H54 (cell line): ENCODE measurements at places on chromosomes 1 and 21.

DNA sequence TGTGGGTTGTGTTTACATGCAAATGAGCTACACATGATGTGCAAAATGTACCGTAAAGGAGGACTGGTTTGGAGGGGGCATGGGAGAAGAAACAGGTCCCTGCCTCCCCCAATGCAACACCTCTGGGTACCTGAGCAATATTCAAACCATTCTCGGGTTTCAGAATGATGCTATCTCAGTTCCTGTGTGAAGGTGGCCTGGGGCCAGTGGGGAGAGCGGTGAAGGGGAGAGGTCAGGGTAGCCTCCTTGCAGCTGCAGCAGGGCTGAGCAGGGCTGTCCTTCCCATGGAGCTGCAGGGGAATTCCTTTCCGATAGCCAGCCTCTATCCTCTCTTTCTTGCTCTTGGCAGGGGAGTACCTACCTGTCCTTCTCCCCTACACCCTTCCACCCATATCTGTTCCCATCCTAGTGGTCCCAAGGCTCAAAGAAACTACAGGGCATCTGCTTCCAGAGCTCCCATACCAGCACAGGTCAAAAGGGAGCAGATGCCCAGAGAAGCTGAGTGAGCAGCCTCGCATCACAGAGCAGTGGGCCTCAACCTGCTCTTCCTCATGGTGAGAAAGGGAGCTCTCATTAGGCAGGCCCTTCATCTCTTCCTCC is 11.9 kb downstream of the MEF2D start:
- DNase-seq, result no peak

DNA sequence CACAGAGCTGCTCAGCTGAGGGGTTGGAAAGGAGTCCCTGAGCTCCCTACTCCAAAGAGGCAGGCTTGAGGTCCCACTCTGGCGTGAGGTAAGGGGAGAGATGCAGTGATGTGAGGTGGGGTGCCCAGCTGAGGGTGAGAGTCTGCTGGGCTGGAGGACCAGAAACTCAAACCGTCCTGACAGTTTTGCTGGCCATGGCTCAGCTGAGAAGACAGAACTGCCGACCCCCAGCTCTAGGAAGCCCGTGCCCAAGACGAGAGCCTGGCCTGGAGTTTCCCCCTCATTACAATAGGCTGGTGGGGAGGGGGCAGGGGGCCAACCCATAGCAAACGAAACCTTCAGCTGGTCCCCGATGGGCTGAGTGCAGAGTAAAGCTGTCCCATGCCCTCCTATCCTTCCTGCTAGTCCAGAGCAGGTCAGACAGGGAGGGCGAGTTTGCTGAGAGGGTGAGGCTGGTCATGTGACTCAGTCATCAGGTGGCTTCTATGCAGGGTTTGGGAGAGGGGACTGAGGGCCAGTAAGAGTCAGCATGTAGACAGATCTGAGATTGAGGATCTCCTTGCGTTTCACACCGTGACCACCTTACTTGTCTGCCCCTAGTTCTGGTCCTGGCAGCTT is 129.3 kb downstream of the PRDM2 start:
- no peak for DNase-seq

DNA sequence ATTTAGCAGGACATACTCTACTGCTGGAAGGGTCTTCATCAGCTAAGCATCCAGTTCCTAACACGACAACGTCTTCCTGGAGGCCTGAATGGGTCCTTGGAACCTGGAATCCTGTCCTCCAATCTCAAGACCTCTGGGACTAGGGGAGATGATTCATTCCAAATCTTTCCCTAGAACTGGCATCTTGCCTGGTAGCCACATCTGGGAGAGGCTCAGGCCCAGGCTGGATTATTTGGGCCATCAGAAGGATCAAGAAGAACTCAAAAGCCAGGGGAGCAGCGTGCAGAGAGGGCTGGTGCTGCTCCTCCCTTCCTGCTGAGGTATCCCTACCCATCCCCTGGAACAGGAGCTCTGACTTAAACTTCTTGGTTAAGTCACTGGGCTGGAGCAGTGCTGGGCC is 2.8 kb upstream of the PHLDA3 start:
- peak; percentile 69 for DNase-seq

- no peak for DNase-seq
Observed at GRCh38 chr1:247350587-247350986, 18.9 kb upstream of the ZNF496 start.

GRCh38 chr1:206421616-206422340 is 48.5 kb upstream of the IKBKE start:
- DNase-seq, result no peak

DNA sequence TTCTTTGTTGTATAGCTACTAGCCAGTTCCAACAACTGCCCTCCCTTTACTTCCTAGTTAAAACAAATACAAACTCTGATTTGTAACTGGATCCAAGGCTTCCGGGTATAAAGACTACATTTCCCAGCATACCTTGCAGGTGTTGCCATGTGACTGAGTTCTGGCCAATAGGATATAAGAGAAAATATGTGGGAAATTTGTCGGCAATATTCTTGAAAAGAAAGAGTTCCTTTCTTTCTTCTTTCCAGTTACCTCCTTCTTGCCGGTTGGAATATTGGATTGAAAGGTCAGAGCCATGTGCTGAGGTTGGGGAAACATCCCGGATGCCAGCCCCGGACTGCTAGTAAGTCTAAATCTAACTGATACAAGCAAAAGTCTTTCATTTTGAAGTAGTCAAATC is 23.0 kb upstream of the ZBTB40 start:
- no peak for DNase-seq

GRCh38 chr1:98420376-98421084 is 241.0 kb upstream of the SNX7 start:
- DNase-seq, result no peak

GRCh38 chr1:154860156-154860870 is 9.8 kb downstream of the KCNN3 start:
- DNase-seq, result no peak

- no peak for DNase-seq
Observed at GRCh38 chr1:7732331-7732730, 38.8 kb upstream of the VAMP3 start.

DNA sequence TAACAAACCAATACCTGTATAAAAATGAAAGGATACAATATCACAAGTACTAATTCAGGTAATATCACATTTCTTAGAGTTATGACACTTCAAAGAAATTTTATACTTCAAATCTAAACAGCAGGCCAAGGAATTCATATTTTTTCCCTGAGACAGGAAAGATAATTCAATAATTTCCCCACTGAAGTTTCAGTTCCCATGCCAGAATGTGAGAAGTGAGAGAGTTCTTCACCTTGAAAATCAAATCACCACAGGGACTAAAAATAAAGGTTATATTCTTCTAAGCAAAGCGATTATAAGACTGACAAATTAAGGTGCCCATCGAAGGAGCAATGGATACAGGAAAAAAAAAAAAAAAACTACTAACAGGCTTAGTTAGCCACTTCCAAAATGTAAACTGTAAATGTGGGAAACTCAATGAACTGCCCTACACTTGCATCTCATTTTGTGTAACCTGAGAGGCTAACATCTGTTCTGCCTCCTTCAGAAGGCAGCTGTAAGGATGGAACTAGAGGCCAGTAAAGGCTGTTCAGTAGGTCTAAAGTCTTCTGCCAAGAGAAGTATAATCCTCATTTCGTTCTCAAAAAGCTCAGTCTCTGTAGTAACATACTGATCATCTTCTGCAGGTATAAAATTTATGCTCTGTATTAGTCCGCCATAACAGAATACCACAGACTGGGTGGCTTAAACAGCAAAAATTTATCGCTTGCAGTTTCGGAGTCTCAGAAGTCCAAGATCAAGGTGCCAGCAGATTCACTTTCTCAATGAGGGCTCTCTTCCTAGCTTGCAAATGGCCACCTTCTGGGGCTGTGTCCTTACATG is 127.8 kb downstream of the RERE start:
- DNase-seq, result no peak

GRCh38 chr1:172795741-172796140 is 136.8 kb downstream of the FASLG start:
- no peak for DNase-seq

- DNase-seq, result no peak
Observed at GRCh38 chr1:115453666-115454065, 115.6 kb upstream of the NGF start.

GRCh38 chr1:231279081-231279480 is 38.1 kb downstream of the GNPAT start:
- DNase-seq, result peak; percentile 31

DNA sequence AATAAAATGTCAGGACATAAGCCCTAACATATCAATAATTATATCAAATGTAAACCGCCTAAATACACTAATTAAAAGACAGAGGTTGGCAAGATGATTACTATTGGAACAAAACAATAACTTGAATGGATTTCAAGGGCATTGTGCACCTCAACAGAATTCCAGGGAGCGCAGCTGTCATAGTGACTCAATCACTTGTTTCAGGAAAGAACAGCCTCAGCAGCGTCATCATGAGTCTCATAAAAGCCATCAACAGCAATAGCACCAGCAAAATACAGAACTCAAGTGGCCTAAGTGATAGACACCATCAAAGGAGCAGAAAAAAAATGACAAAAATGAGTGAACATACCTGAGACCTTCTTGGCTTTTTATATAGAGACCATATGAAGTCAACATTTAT is 632.7 kb upstream of the NR5A2 start:
- DNase-seq, result no peak

- DNase-seq, result no peak
Observed at GRCh38 chr1:29826646-29827045, 590.3 kb downstream of the PTPRU start.

DNA sequence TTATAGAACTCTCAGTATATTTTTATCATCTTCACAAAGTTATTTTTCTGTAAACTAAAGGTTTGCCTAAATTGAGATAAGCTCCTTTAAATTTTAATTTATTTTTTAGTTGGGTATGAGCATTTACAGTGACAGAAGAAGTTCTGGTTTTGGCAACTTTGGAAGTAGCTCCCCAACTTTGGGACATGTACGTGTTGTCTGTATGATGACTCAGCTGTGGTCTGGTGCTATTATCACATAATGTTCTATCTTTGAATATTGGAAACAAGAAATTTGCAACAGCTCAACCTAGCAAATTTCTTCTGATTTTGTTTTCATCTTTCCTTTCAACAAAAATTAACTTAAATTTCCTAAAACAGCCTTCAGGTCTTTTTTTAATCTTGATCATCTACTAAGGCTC is 46.6 kb upstream of the C1orf105 start:
- no peak for DNase-seq

- DNase-seq, result no peak
Observed at GRCh38 chr1:108646648-108647269, 14.1 kb downstream of the HENMT1 start.

DNA sequence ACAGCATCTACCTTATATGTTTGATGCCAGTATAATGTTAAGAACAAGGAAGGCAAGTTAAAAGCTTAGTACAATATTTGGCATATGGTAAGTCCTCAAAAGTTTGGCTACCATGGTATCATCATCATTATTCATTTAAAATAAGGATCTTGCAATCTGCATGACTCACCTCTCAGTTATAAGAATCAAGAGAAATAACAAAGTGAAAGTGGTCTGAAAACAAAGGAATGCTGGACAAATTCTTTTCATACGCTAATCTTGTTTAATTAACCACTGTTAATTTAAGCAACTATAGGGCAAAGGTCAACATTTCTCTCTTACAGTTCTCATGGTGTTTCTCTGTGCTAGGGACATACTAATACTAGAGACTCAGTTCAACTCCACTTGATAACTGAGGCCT is 13.0 kb upstream of the CLDN19 start:
- no peak for DNase-seq

DNA sequence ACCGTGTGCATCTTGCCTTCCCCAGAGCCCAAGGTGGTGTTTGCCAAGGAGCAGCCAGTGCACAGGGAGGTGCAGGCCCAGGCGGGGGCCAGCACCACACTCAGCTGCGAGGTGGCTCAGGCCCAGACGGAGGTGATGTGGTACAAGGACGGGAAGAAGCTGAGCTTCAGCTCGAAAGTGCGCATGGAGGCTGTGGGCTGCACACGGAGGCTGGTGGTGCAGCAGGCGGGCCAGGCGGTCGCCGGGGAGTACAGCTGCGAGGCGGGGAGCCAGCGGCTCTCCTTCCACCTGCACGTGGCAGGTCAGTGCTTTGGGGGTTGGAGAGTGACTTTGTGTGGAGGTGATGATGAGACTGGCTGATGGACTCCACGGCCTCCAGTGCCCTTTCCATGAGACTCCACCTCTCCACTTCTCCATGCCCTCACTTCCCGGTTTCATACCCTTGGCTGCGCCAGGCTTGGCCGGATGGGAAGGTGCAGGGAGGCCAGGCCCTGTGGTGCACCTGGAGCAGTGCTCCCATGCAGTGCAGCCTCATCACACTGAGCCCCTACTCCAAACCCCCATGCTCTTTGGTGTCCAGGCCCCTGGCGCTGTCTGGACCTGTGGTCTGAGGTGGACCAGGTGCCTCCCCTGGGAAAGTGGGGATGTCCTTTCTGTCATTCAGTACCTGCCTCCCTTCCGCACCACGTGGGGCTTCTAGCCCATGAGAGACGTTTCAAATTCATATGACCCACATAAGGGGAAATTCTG is 49.0 kb downstream of the OBSCN start:
- DNase-seq, result no peak

DNA sequence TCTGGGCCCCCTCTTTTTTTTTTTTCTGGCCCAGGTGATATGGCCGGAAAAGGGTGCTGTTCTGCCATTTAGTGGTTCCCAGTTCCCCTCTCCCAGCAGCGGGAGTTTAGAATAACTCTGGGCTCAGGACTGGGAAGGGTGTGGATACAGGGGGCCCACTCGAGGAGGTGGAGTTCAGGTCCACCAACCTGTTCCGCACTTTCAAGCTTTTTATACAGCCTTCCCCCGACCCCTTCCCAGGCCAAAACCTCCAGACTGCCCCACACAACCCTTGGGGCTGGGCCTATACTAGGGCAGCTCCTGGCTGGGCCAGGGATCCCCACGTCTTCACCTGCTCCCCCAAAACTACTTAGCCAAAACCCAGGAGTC is 402 bp downstream of the PLEKHG5 start:
- no peak for DNase-seq

DNA sequence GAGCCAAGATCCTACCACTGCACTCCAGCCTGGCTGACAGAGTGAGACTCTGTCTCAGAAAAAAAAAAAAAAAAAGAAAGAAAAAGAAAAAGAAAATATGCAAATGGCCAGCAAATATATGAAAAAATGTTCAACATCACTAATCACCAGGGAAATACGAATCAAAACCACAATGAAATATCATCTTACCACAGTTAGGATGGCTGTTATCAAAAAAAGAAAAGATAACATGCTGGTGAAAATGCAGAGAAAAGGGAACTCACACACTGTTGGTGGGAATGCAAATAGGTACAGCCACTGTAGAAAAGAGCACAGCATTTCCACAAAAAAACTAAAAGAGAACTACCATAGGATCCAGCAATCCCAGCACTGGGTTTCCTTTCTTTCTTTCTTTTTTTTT is 477.5 kb downstream of the SMYD3 start:
- DNase-seq, result no peak
